Fibroblast of the aortic adventitia (primary cell): ENCODE measurements at places on chromosomes 11 and 22. TPM values are rescaled to one million over a fixed set of nuclear protein-coding genes. Genes with fewer than 3 reads are reported as not detected.

The CCDC87 gene
- 0.45 and 1.1 TPM in 2 replicates for total RNA-seq

The RAB36 gene
- 3.5 and 4.6 TPM in 2 replicates for total RNA-seq

DNA sequence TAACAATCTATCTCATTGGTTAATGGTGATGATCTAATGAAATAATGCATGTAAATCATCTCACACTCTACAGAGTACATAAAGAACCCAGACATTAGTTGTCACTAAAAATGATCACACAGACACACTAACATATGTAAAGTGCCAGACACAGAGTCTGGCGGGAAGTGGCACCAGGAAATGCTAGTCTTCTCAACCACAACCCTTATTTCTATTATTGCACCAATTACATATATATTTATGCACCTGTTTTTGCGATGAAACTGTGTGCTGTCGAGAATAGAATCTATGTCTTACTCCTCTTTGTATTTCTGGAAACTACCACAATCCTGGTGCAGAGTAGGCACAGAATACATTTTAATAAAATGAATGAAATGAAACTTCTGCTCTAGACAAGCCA is 25.9 kb upstream of the POU2AF3 start:
- no peak for DNase-seq

DNA sequence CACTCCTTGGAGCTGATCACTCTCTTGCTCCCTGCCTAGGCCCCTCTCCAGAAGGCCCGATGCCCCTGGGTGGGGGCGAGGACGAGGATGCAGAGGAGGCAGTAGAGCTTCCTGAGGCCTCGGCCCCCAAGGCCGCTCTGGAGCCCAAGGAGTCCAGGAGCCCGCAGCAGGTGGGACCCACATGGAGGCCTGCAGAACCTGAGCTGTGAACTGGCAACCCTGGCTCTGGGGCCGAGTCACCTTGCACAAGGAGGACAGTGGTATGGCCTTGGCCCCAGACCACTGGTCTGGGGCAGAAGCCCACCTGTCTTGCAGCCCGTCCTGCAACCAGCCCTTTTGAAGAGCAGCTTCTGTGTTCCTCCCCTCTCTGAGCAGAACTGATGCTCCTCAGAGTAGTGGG is 6.2 kb downstream of the SCO2 start:
- no peak for DNase-seq

GRCh38 chr11:9756461-9756860 is 92.6 kb downstream of the SWAP70 start:
- DNase-seq = no peak

GRCh38 chr22:22474733-22475132 is 33.8 kb downstream of the ZNF280B start:
- DNase-seq = no peak
